ENCODE measurements at places on chromosomes 16 and 17.

DNA sequence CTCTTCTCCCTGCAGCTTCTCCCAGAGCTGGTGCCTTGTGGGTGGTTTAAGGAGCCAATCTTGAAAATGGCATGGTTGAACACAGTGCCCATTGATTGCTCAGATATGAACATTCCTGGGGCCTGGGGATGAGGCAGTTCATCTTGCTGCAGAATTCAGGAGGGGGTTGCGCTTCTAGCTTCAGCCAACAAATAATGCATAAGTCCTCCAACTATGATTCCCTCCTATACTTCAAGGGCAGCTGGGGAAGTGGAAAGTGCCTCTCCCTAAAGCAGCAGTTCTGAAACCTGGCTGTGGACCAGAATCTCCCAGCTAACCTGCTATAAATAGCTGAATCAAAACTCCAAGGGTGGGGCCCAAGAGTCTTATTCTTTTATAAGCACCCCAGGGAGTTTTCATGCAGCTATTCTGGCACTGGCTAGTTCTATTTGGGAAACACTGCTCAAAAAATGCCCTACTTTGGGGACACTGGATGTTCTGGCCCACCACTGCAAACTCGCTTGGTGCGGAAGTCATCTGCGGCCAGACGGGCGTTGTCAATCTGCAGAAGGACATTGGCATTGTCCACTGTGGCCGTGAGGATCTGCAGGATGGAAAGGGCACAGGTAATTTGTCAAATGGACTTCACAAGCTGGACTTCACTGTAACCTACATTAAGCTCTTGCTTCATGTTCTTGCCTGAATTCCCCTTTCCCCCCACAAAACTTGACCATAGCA, 130.3 kb downstream of the CCDC144A start:
- DNase-seq = no peak

- no peak for DNase-seq
Observed at GRCh38 chr17:36132421-36132831, 28.8 kb downstream of the CCL4 start.

DNA sequence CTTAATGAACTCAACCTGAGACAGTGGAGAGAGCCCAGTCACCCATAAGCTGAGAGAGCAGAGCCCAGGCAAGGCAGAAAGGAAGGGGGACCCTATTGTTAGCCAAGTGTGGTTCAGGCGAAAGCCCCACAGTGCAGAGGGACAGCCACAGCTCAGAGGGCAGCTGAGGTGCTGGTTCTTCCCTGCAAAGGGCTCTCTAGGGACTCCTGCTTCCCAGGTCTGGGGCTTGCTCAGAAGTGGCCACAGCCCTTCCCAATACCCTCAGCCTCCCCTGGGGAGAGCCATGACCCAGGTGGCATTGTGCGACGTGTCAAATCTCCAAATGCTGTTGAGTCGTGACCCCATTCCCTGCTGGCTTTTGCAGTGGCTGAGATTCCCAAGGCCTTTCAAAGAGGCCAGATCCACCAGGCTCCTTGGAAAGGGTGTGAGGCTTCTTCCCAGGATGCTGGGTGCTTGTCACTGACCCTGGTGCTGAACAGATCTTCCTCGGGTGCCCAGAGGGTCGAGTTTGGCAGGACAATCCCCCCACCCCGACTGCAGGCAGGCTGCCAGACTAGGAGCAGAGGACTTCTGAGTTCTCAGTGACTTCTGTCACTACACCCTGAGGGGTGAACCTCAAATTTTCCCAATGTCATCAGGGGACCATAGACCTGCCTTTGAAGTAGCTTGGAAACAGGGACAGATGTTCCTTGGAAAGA, 2.5 kb upstream of the CCL17 start:
- no peak for DNase-seq

DNA sequence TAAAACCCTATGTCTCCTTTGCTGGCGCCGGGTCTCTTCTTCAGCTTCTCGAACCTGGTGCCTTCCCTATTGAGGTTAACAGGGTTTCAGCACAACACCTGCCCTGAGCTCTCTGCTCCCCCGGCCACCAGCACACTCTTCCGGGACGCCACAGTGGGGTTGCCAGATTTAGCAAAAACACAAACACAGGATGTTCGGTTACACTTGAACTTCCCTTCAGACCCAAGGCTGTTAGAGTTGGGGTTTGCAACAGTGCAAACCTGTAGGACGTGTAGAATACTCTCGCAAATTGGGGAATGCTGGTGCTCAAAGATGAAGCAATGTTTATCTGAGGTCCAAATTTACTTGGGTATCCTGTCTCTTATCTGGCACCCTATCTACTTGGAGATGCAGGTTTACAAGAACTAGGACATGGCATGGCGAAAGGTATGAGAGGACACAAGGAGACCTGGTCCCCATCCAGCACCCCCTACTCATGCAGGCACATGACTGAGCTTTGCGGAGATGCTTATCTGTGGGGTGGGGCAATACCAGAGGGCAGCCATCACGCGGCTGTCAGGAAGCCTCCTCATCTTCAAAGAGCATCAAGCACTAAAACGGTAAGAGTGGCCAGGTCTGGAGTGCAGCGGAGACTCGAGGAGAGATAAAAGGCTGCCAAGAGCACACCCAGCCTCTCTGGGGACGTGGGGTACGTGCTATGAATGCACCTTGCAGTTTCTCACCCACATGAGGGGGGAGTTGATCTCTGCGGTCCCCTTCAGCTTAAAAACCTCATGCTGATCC, 52.8 kb downstream of the SDK2 start:
- DNase-seq = no peak

DNA sequence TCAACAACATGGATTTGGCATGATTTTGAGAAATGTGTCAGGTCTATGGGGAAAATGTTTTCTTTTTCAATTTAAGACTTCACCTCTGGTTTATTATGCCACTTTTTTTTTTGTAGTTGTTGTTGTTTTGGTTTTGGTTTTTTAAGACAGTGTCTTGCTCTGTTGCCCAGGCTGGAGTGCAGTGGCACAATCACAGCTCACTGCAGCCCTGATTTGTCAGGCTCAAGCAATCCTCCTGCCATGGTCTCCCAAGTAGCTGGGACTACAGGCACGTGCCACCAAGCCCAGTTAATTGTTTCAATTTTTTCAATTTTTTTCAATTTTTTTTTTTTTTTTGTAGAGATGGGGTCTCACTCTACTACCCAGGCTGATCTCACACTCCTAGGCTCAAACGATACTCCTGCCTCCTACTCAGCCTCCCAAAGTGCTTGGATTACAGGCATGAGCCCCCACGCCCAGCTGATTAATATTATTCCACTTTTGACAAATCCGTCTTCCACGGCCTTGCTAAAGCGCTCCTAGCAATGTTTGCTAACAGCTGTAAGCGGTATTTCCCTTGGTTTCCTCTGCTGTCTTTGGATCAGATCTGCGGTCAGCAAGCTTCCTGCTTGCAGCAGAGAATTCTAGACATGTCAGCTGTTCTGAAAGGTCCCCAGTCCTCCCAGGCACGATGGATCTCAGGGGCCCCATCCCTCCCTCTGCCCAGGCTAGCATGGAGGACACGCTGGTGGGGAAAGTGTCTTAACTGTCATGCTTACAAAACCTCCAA, 7.0 kb upstream of the MILR1 start:
- no peak for DNase-seq

GRCh38 chr16:79419148-79419547, 181.4 kb downstream of the MAF start:
- no peak for DNase-seq

- DNase-seq = no peak
Observed at GRCh38 chr16:76885776-76886537, 305.0 kb upstream of the MON1B start.

DNA sequence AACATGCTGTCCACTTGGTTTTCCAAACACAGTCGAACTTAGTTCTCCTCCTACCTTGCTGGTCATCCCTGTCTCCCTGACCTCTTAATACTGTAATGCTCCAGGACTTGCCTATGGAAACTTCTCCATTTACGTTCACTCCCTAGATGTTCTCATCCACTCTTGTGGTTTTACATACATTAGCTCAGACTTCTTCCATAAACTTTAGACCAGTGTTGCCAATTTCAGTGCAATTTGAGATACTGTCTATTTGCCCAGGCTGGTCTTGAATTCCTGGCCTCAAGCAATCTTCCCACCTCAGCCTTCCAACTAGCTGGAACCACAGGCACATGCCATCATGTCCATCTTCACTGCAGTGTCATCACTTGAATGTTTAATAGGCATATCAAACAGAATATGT, 1.5 kb downstream of the MATCAP1 start:
- no peak for DNase-seq

- no peak for DNase-seq
Observed at GRCh38 chr17:28047806-28048205, 5.3 kb downstream of the NLK start.

Data from H1 (cell line).